ENCODE measurements at places on chromosomes 5 and 9.

DNA sequence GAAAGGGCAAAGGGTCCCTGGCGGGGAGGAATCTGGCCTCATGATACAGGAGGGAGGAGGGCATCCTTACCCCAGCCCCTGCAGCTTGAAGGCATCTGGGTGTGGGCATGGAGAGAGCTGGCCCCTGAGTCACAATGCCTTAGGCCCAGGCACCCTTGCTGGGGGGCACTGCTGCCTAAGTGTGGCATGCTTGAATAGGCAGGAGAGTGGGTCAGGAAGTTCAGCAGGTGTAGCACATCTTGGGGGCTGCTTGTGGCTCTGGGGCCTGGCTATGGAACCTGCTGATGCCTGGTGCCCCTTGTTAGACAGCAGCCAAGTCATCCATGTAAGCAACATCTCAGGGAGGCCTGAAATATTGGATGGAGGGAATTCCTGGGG, 63.1 kb downstream of the HSPA4 start:
- no peak for DNase-seq

GRCh38 chr9:18720691-18721090, 246.7 kb downstream of the ADAMTSL1 start:
- no peak for DNase-seq

DNA sequence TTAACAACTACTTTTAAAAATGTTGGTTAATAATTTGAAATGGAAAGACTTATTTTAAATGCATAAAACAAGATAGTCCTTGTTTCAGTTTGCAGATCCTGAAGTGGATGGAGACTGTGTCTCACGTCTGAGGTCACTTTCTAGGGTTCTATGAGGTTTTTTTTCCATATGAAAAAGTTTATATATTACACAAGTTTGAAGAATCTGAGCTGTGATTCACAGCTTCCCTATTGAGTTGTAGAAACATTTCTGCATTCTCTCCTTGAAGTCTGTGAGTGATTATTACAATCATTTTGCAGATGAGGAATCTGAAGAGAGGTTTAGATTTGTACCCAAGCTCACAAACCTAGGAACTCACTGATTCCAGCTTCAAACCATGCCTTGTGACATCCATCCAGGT, 442.5 kb upstream of the KLF4 start:
- no peak for DNase-seq

DNA sequence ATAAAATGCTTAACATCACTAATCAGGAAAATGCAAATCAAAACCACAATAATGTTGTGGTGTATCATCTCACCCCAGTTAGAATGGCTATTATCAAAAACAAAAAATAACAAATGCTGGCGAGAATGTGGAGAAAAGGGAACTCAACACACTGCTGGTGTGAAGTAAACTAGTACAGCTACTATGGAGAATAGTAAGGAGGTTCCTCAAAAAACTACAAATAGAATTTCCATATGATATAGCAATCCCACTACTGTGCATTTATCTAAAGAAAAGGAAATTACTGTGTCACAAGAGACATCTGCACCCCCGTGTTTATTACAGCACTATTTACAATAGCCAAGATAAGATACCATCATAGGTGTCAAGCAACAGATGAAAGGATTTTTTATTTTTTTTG, 214.5 kb upstream of the RASA1 start:
- no peak for DNase-seq

DNA sequence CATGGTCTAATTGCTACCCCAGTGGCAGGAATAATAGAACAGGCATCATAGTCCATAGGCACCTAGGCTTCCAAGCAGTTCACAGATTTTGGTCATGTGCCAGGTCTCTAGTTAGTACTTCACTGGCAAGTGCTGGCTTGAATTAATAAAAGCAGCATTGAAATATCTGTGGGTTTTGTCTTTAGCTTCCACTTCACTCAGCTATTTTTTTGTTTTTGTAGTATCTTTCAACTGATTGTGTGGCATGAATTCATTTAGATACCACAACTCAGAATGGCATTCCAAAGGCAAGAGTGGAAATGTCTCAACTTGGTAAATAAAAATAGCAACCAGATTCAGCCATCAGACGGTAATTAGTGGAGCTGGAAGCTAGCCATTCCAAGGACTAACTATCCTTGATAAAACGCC, 27.9 kb upstream of the ITGA2 start:
- DNase-seq, result peak; percentile 23

GRCh38 chr5:51391175-51391574, 7.9 kb downstream of the ISL1 start:
- peak; percentile 34 for DNase-seq

DNA sequence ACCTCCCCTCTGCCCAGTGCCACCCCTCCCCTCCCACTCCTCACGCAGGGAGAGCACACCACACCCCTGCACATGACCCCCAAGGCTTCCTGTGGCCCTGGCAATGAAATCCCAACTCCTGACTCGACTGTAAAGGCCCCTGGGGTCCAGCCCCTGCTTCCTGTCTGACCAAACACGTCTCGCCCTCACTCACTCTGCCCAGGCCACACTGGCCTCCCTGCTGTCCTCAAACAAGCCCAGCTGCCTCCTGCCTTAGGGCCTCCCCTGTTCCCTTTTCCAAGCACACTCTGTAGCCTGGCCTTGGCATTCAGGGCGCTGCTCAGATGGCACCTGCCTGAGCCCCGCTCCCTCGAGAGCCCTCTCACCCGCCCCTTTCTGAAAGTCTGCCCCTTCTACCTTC, 42.4 kb downstream of the HK3 start:
- DNase-seq, result no peak

- peak; percentile 7 for DNase-seq
Observed at GRCh38 chr9:115593587-115594091, 475.7 kb upstream of the TNC start.

DNA sequence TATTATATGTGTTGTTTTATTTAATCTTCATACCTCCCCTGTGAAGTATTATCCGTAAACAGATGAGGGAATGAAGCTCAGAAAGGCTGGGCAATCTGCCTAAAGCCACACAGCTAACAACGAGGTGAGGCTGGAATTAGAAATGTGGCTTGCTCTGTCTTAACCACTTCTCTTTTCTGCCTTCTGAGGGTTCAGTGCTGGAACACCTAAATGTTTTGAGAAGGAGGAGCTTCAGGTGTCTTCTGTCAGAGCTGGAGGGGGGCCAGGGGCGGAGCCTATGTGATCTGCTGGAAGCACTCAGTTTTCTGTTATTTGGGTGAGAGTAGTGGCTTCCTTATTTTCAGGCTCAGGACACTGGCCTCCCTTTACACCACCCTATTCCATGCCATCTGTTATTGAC, 35.0 kb upstream of the ARAP3 start:
- no peak for DNase-seq

- no peak for DNase-seq
Observed at GRCh38 chr5:57749396-57749795, 266.8 kb upstream of the ACTBL2 start.

All from BE2C (cell line).